CD4-positive, alpha-beta T cell treated with Interleukin-12 subunit alpha and Interleukin-12 subunit beta, for 1 hour (primary cell): ENCODE measurements at places on chromosomes 2 and 18.

DNA sequence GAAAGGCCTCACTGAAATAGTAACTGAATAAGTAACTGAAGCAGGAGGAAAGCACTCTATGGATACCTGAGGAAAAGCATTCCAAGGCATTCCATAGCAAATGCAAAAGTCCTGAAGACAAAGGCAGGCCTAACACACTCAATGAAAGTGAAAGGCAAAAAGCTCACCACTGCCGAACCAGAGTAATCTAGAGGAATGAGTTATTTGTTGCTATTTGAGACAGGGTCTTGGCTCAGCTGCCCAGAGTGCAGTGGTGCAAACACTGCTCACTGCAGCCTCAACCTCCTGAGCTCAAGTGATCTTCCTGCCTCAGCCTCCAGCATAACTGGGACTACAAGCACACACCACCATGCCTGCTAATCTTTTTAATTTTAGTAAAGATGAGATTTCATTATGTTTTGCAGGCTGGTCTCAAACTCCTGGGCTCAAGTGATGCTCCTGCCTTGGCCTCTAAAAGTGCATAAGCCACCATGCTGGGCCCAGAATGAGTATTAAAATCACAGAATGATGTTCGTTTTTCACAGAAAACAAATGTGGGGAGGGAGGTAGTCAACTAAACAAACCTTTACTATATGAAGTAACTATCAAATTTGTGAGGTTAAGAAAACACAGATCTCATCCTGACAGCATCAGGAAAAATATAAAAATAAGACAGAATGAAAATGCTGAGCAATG, 17.9 kb downstream of the PIAS2 start:
- no peak for DNase-seq

GRCh38 chr2:28447086-28447485, 48.8 kb upstream of the PLB1 start:
- no peak for DNase-seq

DNA sequence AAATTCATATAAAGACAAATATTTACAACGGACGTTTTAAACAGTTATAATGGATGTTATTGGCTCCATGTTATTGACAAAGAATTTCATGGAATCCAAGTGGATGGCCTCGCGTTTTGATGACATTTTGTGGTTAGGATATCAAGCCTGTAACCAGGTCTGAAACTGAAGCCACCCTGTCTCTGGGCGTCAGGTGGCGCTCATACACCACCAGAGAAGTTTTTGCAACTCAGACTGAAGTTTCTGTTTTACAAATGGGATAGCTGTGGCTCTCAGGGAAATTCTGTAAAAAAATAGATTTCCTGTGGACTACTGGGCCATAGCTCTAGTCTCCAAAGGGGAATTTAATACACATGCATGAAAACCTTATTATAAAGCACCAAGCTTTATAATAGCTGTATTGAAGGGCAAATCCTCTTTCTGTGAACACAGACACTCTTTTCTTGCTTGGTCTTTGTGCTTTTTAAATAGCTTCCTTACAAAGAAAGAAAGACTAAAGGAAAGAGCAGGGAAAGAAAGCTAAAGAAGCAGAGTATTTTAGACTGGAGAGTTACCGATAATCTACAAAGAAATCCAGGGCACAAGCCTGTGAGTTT, 86.7 kb downstream of the C18orf54 start:
- peak; percentile 7 for DNase-seq

DNA sequence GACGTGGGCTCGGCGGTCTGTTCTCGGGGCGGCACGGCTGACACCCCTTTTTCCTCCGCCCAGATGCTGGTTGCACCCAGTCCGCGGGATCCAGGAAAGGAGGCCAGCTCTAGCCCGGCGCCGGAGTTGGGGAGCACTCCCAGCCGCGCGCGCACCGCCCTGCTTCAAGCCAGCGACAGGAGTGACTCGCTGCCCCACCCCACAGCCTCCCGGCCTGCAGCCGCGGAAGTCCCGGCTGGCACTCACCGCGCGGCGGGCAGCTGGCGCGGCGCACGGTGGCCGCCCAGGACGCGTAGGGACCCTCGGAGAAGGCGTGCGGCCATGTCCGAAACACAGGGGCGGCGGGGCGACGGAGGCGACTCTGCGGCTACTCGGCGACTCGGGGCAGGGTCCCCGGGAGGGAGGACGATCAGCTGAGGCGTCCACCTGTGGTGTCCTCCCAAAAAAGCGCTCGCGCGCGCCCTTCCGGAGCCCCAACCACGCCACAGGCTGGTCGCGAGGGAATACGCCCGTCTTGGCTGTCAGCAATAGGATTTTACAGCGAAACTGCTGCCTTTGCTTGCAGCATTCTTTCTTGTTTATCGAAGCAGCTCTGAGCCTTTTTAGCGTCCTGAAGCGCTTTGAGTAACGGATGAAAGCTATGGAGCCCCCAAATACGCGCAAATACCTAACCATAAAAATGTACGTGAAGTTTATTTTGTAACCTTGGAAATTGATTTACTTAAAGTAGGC, at the start of gene ACADL:
Gene ACADL (minus strand): TSS at position 507 of the 732 bp plus-strand sequence. CDS start 184 bp downstream, at position 323.
- DNase-seq = no peak

- DNase-seq = no peak
These were observed 254.4 kb upstream of the CHAC2 start for GRCh38 chr2:53513167-53513666.

GRCh38 chr2:240597054-240597418, 10.5 kb downstream of the CAPN10 start:
- no peak for DNase-seq

DNA sequence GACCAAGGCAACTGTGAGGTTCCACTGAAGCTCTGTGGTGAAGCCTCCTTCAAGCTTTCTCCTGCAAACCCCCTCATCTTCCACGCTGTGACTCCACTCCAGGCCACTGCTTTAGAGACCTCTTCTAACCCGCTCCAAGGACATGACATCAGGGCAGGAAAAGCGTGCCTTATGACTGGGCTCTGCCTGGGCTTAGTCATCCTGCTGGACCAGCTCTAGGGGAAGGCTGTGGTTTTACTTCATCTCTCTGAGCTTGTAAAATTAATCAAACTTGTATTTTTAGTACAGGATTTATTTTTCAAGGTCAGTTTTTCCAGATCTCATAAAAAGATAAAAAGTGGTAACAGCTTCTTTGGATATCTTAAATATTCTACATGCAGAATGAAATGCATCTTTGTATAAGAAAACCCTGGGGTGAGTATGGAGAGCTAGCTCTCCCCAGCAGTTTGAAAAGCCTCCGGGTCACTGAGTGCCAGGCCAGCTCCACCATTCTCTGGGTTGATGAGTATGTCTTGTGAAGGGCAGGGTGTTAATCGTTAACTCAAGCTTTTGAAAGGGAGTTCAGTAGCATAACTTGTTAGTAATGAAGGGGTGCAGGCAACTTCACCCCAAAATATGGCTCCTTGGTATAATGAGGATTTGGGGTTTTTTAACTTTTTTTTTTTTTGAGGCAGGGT, 33.1 kb upstream of the YPEL5 start:
- no peak for DNase-seq

DNA sequence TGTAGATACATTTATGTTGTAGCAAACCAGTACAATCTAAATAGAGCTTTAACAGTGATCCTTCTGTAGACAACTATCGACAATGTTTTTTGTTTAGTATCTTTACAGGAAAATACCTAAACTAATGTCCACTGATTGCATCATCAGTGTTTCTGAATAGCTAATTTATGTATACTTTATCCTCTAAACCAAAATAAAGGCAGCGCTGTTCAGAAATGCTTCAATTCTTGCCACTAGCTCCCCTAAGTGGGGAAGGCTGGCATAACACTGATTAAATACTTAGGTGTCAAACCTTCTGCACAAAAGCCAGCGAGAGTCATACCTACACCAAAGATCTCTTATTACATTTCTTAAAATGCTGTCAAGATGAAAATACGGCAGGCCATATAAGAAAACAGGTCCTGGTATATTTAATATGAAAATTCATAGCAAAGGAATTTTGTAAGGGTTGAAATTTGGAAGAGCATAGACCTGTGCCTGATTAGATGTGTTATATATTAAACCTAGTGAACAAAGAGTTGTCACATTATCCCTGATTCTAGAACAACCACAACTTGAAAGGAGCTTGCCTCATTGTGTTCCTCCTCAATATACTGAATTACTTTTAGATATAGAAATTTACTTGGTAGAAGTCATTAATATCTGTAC, 1693.4 kb upstream of the SLC39A10 start:
- DNase-seq = no peak

- DNase-seq = no peak
These were observed 38.5 kb downstream of the NTSR2 start for GRCh38 chr2:11631462-11631861.

DNA sequence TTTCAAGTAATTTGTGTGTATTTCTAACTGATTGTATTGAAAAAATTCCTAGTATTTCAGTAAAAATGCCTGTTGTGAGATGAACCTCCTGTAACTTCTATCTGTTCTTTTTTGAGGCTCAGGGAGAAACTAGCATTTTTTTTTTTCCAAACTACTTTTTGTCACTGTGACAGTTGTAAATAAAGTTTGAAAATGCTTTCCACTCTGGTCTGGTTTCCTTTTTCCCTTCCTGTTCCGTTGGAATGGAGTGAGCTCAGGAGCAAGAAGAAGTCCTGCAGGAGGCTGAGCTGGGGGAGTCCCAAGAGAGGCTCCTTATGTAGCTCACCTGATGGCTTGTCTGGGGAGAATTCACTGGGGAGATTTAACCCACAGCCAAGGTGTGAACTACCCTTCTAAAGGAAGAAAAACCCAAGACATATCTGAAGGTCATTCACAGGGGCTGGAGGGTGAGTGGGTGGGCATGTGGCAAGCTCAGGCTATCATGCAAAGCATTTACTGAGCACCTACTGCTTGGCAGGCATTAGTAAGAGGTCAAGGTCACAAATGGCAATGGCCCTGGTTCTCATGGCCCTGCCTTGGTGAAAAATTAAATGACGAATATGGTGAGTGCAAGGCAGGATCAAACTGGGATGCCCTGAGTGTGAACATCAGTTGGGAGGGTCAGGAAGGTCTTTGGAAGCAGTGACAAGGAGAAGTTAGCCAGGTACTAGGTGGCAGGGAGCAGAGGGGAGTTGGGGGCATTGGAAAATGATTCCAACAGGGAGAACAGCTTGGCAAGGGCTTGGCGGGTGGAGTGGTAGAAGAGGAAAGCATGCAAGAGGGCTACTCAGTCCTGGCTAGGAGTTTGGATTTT, 28.7 kb downstream of the LBH start:
- no peak for DNase-seq

DNA sequence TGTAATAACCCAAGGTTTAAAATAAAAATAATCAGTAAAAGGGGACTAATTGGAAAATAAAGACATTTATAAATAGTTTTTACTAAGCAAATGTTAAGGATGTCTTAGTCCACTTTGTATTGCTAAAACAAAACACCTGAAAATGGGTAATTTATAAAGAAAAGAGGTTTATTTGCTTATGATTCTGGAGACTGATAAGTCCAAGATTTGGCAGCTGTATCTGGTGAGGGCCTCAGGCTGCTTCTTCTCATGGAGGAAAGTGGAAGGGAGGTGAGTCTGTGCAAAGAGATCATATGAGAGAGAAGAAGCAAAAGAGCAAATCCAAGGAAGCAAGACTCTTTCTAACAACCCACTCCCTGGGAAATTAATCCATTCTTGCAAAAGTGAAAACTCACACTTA, 299.5 kb downstream of the DSC3 start:
- no peak for DNase-seq

DNA sequence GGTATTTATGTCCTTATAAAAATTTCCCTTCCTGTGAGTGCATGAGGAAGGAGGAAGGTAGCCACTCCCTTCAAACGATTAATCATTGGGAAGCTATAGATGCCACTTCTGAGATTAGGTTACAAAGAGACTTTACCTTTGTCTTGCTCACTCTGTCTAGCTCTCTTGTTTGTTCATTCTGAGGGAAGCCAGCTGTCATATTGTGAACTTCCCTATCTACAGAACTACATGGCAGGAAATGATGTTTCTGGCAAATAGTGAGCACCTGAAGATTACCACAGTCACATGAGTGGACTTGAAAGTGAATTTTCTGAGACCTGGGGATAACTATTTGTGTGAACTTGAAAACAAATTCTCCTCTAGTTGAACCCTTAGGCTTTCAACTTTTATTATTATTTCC, 776.8 kb downstream of the CCDC85A start:
- DNase-seq = no peak

DNA sequence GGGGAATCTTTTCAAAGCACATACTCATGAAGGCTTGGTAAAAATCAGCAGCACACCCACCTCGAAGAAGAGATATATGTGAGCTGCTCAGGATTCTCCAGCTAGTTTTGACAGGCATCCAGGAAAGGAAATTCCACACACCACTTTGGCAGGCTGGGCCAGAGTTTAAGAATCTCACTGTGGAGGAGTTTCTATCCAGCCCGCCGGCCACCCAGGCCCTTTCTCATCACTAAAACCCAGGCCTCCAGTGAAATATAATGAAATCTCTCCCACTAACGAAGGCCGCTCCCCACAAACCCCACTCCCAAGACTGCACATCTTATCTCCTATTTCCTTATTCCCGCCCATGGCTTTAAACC, 202.0 kb downstream of the GLI2 start:
- no peak for DNase-seq

- no peak for DNase-seq
These were observed 13.0 kb downstream of the SIGLEC15 start for GRCh38 chr18:45838302-45839070.

DNA sequence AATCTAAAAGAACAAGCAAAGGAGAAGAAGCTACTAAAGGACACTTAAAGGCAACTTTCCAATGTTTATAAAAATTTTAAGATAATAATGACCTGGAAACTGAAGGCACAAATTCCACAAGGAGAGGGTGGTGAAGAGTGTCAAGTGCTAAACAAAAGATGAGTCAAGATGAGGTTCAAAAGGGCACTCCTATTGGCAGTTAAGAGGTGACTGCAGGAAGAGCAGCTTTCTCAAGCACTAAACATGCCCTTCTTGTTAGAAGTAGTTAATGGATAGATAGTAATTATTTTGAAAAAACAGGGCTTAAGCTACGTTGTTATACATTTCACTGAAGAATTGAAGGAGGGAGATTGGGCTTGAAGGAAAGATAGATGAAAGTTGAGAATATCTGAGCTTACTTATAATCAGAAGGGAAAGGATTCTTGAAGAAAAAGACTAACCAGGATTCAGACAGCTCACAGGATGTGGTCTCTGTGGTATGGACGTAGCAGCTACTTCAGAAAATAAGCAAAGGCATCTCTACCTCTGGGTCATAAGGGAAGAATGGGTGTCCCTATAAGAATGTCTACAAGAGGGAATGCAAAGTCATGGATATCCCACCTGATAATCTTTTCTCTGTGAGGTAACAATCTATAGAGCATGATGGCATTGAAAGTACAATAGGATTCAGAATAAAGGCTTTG, 454.7 kb upstream of the SLC39A10 start:
- DNase-seq = peak; percentile 8

DNA sequence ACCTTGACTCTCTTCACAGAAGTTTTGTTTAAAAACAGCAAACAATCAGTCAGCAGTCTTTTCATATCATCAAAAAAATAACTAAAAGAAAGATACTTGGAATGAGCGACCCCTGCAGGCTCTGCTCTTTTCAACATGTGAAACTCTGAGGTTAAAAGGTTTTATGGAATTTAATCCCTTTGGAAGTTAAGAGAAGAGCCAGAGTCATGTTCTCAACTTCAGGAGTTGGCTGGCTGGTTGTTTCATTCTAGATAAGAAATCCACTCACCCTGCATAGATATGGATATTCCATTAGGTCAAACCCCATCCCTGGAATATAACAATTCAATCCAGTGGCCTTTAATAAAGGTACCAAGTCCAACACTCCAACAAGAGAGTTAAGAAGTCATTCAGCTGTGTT, 115.6 kb upstream of the RMDN2 start:
- DNase-seq = peak; percentile 20

- DNase-seq = no peak
These were observed 310.6 kb downstream of the GBX2 start for GRCh38 chr2:235857598-235857997.
